Hematopoietic multipotent progenitor cell (in vitro differentiated cells): ENCODE measurements at places on chromosomes 11 and 22. TPM values are rescaled to one million over a fixed set of nuclear protein-coding genes. Genes with fewer than 3 reads are reported as not detected.

Gene NCAM1
- total RNA-seq = under 0.01 TPM

Gene STIM1
- 80.2 TPM for total RNA-seq

Gene ARHGAP20
- total RNA-seq = 0.27 TPM

Gene PPM1F
- total RNA-seq = 90.8 TPM

Gene APOL4
- total RNA-seq = 5.1 TPM

Gene SOX6
- 0.27 TPM for total RNA-seq

Gene OTOG
- not detected for total RNA-seq

Gene VPREB3
- total RNA-seq = 2.2 TPM

Gene MMP11
- 3.2 TPM for total RNA-seq
